ENCODE measurements at places on chromosomes 16 and 17. TPM values are rescaled to one million over a fixed set of nuclear protein-coding genes. Genes with fewer than 3 reads are reported as not detected.

The ALG1 gene
- 29.4 TPM for total RNA-seq

The MYH2 gene
- not detected for total RNA-seq

The PRCD gene
- total RNA-seq, result 4.1 TPM

The CDK5R1 gene
- total RNA-seq, result 0.73 TPM

The ACSM2A gene
- not detected for total RNA-seq

The ZNF205 gene
- 15.1 TPM for total RNA-seq

The SLC6A4 gene
- not detected for total RNA-seq

The MYCBPAP gene
- total RNA-seq, result 0.98 TPM

The USP43 gene
- 0.39 TPM for total RNA-seq

The SLC38A8 gene
- not detected for total RNA-seq
